ENCODE measurements at places on chromosomes 11 and 22.
A peak's percentile ranks its signal among the peaks of the same experiment; 100 is the strongest.

GRCh38 chr11:14577835-14578529, 57.8 kb upstream of the PSMA1 start:
- no peak for DNase-seq

- no peak for DNase-seq
These were observed 33.5 kb upstream of the RAB38 start for GRCh38 chr11:88208745-88209144.

GRCh38 chr22:46145361-46145851, 4.9 kb upstream of the PPARA start:
- DNase-seq = no peak

- DNase-seq = no peak
These were observed 64.7 kb upstream of the CCND1 start for GRCh38 chr11:69576069-69576782.

DNA sequence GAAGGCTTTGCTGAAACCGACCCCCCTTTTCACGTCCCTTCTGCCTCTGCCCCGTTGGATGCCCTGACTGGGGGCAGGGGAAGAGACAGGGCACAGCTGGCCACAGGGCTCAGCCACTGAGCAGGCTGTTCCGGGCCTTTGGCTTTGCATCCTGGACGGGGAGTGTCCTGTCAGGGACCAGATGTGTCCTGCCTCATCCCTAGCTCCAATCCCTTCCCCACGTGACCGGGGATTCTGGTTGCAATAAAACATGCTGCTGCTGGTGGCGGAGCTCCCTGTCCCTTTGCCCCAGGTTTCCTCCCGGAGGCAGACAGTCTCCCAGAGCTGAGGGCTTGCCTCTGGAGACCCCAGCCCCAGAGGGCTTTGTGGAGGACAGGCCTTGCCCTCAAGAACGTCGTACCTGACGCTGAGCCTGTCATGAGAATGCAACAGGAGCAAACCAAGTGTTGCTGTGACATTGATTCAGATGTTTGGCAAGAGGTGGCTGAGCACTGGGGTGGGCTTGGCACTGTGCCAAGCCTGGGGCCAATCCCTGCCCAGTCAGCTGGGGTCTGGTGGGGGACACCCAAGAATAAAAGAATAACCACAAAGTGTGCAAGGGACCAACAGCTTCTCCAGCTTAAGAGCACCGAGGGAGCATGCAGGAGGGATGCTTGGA, 7.3 kb downstream of the CDC42EP2 start:
- no peak for DNase-seq

DNA sequence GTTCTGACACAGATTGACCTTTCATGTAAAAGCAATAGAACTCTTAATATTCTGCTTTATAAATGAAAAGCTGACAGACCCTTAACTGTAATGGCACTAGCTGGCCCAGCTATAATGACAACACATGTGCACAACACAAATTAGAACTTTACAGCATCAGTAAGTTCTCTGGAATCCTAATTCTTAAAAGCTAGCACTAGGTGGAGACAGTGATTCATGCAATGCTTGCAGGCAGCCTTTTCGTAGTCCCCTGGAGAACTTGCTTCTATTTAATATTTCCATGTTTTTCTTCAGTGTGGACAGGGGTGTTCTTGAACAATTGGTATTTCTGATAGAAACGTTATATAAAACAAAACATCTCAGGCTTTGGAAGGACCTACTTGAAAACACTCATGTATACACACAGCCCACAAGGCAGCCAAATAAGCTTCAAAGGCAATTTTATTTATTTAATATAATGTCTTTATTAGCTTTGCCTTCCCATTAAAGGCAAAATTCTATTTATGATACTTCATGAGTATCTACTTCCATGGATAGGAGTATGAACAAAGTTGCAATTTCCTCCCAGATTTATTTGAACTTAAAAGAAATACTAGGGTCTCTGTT, 374.3 kb upstream of the MPPED2 start:
- DNase-seq = peak; percentile 35

DNA sequence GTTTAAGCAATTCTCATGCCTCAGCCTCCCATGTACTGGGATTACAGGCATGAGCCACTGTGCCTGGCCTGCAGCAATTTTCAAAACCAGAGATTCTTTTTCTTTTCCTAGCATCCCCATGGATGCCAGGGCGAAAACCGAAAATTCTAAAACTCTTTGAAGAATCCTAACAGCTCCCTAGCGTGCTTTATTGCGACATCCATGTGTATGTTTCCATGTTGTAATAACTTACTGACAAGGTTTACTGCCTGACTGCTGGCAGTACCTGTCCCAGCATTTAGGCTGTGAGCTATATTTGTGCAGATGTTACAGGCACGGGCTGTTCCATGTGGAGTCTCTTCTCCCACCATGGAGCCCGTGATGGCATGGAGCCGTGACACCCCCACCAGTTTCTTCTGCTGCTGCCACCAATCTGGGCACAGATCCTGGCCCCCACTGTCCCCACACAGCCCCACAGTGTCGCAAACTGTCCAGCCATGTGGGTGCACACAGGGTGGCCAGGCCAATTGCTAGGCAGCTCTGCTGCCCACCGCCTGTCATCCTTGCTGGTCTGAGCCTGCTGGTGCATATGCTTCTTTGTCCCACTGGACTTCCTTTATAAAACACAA, 7.1 kb upstream of the TAB1 start:
- no peak for DNase-seq

DNA sequence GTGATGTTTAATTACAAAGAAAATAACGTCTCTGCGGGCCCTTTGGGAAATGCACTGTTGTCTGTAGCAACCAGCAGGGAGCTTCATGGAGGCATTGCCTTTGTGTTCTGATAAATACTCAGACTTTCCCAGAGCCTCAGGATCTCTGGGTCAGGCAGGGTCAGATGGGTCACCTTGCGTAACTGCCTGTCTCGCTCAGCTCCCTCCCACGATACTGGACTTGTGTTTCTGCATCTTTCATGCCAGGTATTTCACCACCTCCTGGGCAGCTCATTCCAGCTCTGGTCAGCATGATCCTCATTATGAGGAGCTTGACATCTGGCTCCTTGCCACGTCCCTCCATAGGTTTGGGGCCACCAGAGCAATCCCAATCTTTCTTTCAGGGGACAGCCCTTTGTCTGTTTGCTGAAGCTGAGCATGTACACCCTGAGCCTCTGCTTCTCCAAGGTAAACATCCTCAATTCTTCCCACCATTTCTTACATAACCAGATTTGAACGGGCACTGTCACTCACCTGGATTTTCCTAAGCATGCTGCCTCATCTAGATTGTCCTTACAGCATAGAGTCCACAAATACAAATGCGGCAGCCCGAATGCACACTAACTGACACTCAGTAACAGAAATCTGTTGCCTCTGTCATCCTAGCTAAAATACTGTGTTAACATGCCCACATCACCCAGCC, 162.3 kb downstream of the LARGE1 start:
- DNase-seq = no peak

DNA sequence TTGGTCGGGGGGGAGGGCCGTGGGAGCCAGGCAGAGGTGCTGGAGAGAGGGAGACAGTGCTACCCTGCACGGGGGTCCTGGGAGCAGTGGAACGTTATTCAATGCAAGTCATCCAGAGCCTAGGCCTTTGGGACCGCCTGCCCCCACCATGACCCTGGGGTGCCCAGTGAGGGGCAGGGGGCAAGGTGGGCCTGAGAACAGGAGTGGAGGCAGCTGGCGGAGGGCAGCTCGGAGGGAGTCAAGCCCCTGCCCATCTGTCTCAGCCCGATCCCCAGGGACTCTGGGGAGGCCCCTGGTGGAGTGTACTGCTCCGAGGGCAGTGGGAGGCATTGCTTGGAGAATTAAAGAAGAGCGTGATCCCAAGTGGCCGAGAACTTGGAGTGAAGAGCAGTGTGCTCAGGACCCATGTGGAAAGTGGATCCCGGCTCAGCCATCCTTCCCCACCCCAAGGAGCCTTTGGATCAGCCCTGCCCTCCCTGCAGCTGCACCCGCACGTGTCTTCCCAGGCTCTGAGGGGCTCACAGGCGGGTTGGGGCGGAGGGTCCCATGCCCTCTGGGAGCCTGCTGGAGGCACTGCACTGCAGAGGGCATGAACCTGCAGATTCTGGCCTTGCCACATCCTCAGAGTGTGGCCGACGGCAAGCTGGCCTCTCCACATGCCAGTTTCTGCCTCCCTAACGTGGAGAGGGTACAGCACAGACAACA, 34.0 kb upstream of the SMIM38 start:
- DNase-seq = no peak

DNA sequence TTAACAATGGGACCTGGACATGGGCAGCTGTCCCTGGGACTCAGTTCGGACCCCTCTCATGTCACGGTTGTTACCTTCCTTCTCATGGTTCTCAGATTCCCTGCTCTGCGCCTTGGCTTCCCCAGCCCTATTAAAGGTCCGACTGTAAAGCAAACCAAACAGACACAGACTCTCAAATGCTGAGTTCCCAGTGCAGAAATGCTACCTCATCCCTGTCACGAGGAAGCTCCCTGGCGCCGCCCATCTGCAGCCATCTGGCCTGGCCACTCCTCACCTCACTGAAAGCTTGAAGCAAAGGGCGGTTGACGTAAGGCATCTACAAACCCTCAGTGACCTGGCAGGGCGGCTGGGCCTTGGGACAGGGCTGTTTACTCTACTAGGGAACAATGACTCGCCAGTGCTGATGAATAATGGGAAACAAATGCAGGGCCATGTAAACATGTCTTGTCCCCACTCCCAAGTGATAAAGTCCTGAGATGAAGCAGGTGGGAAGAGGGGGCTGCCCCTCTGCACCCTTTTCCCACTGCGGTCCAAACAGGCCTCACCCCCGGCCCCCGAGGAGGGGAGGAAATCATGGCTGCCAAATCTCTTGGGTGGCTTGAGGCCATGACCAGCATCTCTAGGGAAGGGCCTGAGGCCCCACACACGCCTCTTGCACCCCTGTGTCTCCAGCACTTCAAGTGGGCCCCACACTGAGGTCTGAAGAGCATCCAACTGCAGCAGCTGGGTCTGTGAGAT, 49.3 kb downstream of the SCUBE1 start:
- DNase-seq = no peak

DNA sequence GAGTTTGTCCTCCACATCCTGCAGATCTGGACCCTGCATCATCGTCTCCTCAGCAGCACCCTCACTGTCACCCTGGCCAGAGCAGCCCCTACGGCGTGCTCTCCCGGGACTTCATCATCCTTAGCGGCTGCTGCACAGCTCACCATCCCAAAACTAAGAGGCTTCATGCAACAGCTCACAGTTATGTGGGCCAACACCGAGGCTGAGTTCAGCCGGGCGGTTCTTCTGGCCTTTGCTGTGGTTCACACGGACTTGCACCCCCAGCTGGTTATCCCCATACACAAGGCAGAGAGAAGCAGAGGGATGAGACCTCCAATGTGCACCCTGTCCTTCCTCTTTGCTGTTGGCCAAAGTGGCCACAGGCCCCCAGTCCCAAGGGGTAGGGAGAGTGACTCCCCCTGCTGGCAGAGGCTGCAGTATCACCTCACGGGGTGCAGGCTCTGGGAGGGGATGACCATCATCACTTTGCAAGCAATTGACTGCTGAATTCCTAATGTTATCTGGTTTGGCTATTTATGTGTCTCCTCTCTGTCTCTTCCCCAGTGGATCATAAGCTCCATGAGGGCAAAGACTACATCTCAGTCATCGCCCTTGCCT, 276.8 kb downstream of the BRD1 start:
- DNase-seq = no peak

DNA sequence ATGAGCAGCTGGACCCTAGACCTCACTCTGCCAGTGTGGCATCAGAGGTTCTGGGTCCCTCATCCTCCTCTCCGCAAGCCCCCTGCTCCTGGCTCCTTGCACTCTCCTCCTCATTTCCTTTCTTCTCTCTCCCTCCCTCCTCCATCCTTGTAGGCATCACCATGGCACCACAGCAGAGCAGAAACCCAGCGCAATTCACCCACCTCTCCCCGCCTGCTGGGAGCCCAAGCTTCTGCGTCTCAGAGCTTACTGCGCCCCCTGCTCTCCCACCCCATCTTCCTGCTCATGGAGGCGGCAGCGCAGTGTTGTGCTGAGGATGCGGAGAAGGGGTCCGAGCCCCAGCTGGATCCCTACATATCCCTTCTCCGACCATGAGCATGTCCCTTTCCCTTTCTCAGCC, 1.7 kb downstream of the CHRM1 start:
- DNase-seq = no peak

- DNase-seq = no peak
These were observed 14.4 kb upstream of the SPTBN2 start for GRCh38 chr11:66743271-66743968.

DNA sequence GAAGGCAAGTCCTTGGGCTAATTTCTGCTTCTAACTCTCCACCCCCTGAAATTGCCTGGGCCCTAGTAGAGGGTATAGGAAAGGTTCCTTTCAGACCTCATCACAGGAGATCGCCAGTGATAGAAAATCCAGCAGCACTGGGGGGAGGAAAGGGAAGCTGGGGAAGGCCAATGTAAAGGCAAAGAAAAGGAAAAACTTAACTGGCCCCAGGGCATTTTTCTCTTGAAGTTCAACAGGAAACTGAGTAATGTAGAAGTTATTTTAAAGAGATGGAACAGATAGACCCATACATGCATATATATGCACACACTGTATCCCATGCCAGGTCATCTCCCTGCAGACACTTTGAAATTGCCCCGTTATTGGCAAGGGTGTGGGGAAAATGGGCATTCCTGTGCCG, 134.0 kb downstream of the TRIM44 start:
- no peak for DNase-seq

DNA sequence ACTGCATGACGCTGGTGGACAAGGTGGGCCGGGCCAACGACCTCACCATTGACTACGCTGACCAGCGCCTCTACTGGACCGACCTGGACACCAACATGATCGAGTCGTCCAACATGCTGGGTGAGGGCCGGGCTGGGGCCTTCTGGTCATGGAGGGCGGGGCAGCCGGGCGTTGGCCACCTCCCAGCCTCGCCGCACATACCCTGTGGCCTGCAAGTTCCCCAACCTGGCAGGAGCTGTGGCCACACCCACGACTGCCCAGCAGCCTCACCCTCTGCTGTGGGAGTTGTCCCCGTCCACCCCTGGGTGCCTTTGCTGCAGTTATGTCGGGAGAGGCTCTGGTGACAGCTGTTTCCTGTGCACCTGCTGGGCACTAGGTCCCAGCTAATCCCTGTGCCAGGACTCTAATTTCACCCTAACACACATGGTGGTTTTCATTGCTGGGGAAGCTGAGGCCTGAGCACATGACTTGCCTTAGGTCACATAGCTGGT, 49.0 kb upstream of the PPP6R3 start:
- no peak for DNase-seq

DNA sequence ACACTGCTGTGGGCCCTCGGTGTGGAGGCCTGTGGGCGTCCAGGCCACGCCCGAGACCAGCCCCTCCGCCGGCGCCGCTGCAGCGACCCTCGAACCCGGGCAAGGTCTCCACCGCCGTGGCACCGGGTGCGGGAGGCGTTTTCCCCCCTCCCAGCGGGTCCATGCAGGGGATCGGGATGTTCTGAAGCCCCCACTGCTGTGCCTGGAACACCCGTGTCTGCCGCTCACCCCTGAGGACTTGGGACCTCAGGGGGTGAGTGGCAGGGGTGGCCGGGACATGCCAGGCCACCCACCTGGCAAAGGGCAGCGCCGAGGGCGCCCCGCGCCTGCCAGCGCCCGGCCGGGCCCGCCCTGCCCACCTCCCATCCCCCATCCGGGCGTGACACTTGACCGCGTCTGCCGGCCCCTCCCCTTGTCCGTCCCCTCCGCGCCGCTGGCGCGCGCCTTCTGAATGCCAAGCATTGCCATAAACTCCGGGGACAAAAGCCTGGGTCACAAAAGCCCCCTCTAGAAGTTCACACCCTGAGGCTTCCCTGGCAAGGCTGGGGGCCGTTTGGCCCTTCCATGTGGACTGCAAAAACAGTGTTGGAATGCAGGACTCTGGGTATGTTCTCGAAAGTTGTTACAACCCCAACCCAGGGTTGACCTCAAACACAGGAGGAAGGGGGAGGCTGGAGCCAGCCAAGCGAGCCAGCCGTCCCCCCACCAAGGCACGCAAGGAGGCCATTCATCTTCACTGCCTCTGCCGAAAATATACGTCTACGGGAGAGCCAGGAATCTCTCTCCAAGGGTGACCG, 819 bp upstream of the KCNQ1OT1 start:
- no peak for DNase-seq

Measured in HCT116 (cell line).